ENCODE measurements at places on chromosomes 4 and X. TPM values are rescaled to one million over a fixed set of nuclear protein-coding genes. Genes with fewer than 3 reads are reported as not detected.

The MAGED2 gene
- total RNA-seq, result 725 TPM

- H3K4me3 ChIP-seq, result no peak overlapping the region
- no peaks in the 10 kb centered on the region for H3K4me1 ChIP-seq
- H3K36me3 ChIP-seq, result peaks cover 64% of the 10 kb centered on the region
Observed at GRCh38 chr4:2497931-2498330, 29.0 kb downstream of the RNF4 start.

GRCh38 chr4:128880662-128881061 is 71.2 kb downstream of the JADE1 start:
- H3K27me3 ChIP-seq, result no peaks in the 10 kb centered on the region
- H3K4me3 ChIP-seq, result no peak overlapping the region
- H3K4me1 ChIP-seq, result no peaks in the 10 kb centered on the region
- no peaks in the 10 kb centered on the region for H3K36me3 ChIP-seq
- DNase-seq, result no peak

DNA sequence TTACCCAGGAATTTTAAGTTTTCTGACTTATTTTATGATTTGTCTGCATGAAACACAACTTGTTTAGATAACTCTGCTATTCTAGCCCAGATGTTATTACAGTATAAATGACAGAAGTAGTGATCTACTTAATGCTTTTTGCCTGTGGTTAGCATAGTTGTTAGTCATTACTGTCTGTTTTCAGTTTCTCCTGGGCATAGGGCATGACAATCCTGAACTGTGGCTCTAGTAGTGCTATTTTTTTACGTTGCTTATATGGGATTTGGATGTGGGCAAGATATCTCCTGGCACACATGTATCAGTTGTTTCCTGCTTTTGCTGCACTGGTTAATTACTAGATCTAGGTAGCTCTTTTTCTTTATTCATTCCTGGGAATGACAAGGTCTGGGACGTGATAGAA is 1005.8 kb downstream of the PCDH18 start:
- no peak for DNase-seq
- H3K4me3 ChIP-seq, result no peak overlapping the region
- no peaks in the 10 kb centered on the region for H3K36me3 ChIP-seq
- H3K4me1 ChIP-seq, result no peaks in the 10 kb centered on the region

DNA sequence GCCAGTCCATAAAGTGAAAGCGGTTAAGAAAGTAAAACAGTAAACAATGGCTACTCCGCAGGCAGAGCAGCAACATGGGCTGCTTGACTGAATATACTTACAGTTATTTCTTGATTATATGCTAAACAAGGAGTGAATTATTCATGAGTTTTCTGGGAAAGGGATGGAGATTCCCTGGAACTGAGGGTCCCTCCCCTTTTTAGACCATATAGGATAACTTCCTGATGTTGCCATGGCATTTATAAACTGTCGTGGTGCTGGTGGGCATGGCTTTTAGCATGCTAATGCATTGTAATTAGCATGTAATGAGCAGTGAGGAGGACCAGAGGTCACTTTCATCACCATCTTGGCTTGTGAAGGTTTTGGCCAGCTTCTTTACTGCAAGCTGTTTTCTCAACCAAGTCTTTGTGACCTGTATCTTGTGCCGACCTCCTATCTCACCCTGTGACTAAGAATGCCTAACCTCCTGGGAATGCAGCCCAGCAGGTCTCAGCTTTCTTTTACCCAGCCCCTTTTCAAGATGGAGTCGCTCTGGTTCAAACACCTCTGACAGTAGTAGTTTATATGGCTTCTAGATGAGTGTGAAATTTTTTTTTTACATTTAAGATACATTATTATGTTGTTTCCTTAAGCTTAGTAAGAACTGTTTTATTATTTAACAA is 514.8 kb upstream of the TENM3 start:
- no peak overlapping the region for H3K27ac ChIP-seq
- DNase-seq, result no peak
- no peaks in the 10 kb centered on the region for H3K4me1 ChIP-seq
- no peak overlapping the region for H3K4me3 ChIP-seq

- H3K4me1 ChIP-seq, result peaks cover 8% of the 10 kb centered on the region
- H3K27ac ChIP-seq, result no peak overlapping the region
- DNase-seq, result no peak
- no peak overlapping the region for H3K4me3 ChIP-seq
Observed at GRCh38 chr4:112823606-112824005, 186.7 kb downstream of the LARP7 start.

The XPNPEP2 gene
- 2.0 TPM for total RNA-seq

The DCUN1D4 gene
- 35.2 TPM for total RNA-seq

- H3K27me3 ChIP-seq, result no peaks in the 10 kb centered on the region
- H3K4me3 ChIP-seq, result peak overlapping the region; percentile 46
- peaks cover 14% of the 10 kb centered on the region for H3K4me1 ChIP-seq
- peak overlapping the region; percentile 45 for H3K27ac ChIP-seq
- no peaks in the 10 kb centered on the region for H3K36me3 ChIP-seq
Observed at GRCh38 chr4:1872870-1873269, 1.7 kb downstream of the NSD2 start.

The SLC6A8 gene
- total RNA-seq, result 22.5 TPM

DNA sequence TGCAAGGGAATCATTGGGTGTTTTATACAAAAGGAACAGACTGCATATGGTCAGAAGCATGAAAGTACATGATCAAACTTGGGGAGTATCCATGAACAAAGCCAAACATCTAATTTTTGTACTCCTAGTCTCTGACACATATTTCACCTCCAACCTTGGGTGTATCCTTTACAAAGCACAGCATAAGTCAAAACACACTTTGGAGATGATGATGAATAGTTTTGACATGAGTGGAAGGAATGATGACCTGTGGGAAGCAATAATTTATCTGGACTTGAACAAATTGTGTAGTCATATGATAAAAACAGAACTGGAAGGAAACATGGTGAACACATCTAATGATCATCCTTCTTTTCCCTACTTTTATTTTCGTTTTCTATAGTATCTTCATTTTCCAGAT is 108.7 kb upstream of the PLS3 start:
- H3K36me3 ChIP-seq, result no peaks in the 10 kb centered on the region
- no peak for DNase-seq
- H3K4me3 ChIP-seq, result no peak overlapping the region
- H3K4me1 ChIP-seq, result no peaks in the 10 kb centered on the region
- no peak overlapping the region for H3K27ac ChIP-seq

GRCh38 chr4:6674500-6675149 is 19.1 kb upstream of the S100P start:
- H3K27me3 ChIP-seq, result no peaks in the 10 kb centered on the region
- peak; percentile 40 for DNase-seq
- peaks cover 24% of the 10 kb centered on the region for H3K36me3 ChIP-seq
- H3K27ac ChIP-seq, result no peak overlapping the region

The VCX3A gene
- not detected for total RNA-seq
